ENCODE measurements at places on chromosomes 2 and 18.

DNA sequence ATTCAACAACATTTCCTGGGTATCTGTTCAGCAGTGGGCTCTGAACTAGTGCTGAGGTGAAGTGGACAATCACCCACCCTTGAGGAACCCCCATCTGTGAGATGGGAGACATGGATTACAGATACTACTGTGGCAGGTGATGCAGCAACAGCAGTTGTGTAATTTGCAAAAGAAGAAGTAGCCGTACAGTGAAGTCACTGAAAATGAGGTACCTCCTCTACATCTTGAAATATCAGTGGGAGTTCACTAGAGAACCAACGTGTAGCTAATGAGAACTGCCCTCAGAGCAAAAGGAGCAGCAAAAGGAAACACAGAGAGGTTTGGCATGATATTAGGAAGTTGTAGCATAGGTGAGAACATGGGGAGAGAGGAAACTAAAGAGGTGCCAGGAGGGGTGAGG is 41.3 kb downstream of the VSNL1 start:
- no peak for DNase-seq

DNA sequence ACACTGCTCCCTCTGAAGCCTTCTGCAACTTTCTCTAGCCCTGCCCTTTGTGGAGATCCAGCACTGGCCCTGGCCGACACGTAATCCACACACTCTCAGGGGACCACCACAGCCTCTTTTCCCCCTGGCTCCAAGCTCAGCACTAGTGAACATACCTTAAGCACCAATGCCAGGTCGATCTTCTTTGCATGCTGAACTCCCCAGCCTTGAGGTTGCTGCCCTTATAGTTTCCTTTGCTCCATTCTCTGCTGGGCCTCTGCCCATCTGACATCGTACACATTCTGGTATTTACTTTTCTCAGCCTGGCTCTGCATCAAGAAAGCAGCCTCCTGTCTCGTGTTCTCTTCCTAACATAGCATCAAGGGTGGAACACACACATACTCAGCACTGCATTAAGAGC is 361.5 kb downstream of the LPIN1 start:
- no peak for DNase-seq

- DNase-seq = no peak
Observed at GRCh38 chr2:131519466-131519865, 8.2 kb upstream of the CCDC74A start.

DNA sequence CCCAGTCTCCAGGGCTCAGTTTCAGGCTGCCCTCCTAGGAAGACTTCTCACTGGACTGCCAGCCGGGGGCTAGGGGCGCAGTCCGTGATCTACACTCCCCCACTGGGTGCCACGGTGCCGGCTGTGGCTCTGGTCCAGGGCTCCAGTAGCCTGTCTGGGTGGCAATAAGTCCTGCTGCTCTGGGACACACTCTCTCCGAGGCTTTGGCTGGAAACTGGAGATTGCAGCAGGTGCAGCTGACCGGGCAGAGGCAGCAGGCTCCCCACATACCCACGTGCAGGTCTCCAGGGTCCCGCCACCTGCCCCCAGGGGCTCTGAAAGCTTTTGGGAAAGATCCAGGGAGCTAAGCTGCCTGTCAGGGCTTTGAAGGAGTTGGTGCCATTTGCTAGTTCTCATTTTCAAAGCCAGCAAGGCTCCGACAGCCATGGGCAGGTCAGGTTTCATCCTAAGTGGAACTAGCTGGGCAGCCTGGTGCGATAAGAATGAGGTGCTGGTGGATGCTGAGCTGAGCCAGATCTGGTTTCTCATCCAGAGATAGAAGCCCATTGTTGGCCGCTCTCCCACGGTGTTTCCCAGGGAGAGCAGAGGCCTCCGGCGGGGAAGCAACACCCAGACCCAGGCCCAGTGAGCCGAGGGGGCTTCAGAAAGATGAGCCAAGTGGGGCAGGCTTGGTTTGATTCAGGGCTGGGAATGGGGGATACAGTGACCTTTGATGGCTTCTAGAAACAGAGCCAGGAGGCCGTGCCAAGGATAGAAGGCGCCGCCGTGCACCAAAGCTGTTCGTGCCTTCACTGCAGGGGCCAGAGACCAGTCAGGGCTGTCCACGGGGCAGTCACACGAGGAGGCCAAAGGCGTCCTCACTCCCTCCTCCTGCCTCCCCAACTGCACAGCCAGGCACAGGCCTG is 141.7 kb upstream of the GPC1 start:
- DNase-seq = peak; percentile 89

- no peak for DNase-seq
Observed at GRCh38 chr2:196696423-196697079, 57.0 kb downstream of the CCDC150 start.

DNA sequence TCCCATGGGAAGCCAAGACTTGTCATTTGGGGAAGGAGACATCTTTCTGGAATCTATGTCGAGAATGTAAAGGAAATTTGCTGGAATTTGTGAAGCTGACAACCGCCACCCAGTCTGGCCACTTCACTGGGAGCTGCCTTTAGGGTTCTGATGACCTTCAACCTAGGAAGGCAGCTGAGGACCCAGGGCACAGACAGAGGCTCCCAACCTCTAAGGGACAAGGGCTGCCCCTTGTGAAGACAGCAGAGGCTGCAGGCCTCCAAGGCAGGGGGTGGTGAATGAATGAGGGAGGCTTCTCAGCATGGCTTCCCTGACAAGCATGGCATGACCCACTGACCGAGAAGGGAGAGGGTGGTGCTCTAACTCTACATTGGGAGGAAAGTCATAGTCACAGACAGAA is 128.9 kb upstream of the ASB18 start:
- DNase-seq = peak; percentile 86

DNA sequence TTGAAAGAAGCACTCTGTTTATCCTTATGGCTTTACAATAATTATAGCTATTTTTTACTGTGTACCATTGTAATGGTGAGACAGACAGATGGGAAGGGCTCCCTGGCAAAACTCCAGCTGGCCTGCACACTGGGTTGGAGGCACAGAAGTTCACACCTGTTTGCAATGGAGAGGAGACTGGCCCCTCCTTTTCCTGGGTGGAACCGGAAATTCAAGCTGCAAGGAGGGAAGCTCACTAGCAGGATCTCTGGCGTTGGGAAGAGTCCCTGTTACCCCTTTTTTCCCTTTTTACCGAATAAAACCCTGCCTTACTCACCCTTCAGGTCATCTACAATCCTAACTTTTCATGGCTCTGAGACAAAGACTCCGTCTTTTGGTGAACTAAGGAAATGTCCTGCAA is 100.3 kb upstream of the TFPI start:
- no peak for DNase-seq

Measured in esophagus muscularis mucosa (tissue), 4 donors.